ENCODE measurements at places on chromosomes 3 and 15. TPM values are rescaled to one million over a fixed set of nuclear protein-coding genes. Genes with fewer than 3 reads are reported as not detected.

ALDH1L1 gene
- not detected for total RNA-seq

BCL2A1 gene
- 20.0 TPM for total RNA-seq

DNA sequence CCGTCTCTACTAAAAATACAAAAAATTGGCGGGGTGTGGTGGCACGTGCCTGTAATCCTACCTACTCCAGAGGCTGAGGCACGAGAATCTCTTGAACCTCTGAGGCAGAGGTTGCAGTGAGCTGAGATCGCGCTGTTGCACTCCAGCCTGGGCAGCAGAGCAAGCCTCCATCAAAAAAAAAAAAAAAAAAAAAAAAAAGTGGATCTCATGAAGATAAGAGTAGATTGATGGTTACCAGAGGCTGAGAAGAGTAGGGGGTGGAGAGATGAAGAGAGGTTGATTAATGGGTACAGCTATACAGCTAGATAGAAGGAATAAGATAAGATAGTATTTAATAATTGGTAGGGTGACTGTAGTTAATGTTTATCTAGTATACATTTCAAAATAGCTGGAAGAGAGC is 65.9 kb upstream of the LRRC3B start:
- no peak for DNase-seq

- DNase-seq = no peak
Observed at GRCh38 chr15:71431343-71432336, 316.4 kb downstream of the THSD4 start.

ERICH6 gene
- total RNA-seq = not detected

GRCh38 chr15:99305761-99306505 is 54.7 kb downstream of the LRRC28 start:
- no peak for DNase-seq

GRCh38 chr3:141255846-141256261 is 24.2 kb downstream of the PXYLP1 start:
- no peak for DNase-seq

DNA sequence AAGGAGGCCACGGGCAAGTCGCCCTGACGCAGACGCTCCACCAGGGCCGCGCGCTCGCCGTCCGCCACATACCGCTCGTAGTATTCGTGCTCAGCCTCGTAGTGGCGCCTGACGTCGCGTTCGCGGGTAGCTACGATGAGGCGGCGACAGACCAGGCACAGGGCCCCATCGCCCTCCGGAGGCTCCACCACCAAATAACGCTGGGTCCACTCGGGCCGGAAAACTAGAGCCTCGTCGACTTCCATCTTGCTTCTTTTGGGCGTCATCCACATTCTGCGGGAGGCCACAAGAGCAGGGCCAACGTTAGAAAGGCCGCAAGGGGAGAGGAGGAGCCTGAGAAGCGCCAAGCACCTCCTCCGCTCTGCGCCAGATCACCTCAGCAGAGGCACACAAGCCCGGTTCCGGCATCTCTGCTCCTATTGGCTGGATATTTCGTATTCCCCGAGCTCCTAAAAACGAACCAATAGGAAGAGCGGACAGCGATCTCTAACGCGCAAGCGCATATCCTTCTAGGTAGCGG is at the start of gene EPM2AIP1:
Gene EPM2AIP1 (minus strand): TSS at position 326 of the 520 bp plus-strand sequence. CDS start 54 bp downstream, at position 272.
- no peak for DNase-seq

- DNase-seq = no peak
Observed at GRCh38 chr3:194570235-194570634, 63.0 kb downstream of the TMEM44 start.

GREM1 gene
- total RNA-seq = not detected

DNA sequence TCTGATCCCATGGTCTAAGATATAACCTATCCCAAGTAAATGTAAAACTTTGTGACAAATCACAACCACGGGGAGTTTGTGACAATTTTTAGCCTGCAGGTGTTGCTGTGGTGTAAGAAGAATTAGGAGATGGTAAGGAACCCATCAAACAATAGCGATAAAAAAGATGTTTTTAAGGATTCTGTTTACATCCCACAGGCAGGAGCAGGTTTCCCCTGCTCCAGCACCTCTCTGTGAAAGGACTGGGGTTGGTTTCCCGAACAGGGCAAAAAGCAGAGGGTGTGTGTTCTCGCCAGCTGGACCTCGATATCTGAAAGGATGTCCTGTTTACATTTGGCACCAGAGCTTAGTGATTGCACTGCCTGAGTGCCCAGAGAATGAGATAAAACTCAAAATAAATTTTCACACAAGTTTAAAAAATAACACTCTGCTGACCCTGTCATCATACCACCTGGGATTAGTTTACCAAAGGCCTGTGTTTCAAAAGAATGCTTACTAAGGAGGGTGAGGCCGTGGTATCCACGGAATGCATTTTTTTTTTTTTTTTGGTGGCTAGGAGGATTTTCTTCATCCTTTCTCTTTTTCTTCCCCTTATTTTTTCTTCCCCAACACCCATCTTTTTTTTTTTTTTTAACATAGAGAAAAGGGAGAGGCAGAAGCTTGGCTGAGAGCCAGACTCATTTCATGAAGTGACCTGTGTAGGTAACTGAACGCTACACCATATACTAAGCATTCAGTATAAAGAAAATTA is 151.8 kb upstream of the DPH6 start:
- DNase-seq = no peak

ADIPOQ gene
- total RNA-seq = not detected

DNA sequence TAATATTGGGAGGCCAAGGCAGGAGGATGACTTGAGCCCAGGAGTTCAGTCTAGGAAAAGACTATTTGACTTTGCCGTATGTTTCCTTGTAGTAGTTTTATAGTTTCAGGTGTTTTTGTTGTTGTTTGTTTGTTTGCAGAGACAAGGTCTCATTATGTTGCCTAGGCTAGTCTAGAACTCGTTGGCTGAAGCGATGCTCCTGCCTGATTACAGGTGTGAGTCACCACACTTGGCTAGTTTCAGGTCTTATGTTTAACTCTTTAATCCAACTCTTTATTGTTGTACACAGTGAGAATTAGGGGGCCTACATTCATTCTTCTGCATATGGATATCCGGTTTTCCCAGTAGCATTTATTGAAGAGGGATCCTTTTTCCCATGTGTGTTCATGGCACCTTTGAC is 32.0 kb downstream of the FAIM start:
- DNase-seq = no peak

DNA sequence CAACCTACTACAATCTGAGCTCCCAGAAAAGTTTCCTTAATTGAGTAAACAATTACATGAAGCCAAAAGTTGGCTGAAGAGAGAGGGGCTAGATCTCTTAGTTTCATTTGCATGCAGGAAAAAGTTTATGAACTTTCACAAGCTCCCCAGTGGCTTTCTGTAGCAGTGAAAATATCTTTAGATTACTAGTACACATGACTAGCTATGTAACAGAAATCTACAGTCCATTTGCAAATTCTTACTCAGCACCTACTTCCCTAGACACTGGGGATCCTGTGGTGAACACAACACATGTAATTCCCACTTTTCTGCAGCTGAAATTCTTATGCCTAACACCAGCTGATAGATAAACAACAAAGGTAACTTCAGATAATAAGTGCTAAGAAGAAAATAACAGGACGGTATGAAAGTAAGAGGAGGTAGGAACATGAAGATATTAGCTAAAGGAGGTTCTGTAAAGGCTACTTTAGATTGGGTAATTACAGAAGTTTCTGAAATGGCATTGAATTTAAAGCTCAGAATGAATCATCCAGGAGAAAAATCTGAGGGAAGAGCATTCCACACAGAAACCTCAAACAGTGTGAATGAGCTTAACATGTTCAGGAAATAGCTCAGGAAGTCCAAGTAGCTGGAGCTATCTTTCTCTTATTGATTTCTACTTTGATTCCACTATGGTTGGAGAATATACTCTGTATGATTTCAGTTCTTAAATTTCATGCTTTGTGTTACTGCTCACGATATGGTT is 204.8 kb downstream of the MAGI1 start:
- DNase-seq = no peak

Measured in CD4-positive, alpha-beta T cell (primary cell).